Activated T-cell treated with anti-CD3 and anti-CD28 coated beads for 1 hour (primary cell): ENCODE measurements at places on chromosomes 1 and 21.

GRCh38 chr1:161177936-161178244, 583 bp upstream of the B4GALT3 start:
- DNase-seq, result no peak

DNA sequence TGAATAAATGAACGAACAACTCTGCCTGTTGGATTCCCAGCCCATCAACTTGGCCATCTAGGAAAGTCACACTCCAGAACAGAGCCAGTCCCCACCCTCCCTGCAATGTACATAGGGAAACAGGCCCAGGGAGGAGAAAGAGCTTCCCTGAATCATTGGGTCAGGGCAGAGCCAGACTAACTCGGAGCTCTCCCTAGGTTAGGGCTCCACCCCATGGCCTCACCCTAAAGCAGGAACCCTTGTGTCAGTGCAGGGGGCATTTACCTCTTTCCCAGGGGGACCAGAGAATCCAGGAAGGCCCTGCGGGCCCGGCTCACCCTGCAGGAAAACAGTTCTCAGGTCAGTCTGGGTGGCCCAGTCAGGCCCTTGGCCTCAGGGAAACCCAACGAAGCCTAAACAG, 11.6 kb downstream of the COL9A2 start:
- DNase-seq, result no peak

DNA sequence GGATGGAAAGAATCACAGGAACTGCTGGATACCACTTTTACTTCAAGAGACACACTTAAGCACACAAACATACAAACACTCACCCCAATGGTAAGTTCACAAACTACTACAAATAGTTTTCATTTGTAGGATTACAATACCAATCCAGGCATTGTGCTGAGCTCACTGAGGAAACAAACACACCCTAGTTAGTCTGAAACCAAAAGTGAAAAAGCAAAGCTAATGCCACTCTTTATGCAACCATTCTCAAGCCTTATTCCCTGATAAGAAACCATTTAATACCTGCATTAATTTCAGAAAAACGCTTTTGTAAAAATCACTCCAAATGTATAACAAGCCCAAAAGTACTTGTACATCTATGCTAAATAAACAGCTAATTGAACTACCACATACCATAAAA, 38.3 kb downstream of the RNF115 start:
- no peak for DNase-seq

- no peak for DNase-seq
Measured at GRCh38 chr1:61071205-61072130, 10.9 kb upstream of the NFIA start.

- no peak for DNase-seq
Measured at GRCh38 chr1:198165927-198166647, 9.3 kb downstream of the NEK7 start.

DNA sequence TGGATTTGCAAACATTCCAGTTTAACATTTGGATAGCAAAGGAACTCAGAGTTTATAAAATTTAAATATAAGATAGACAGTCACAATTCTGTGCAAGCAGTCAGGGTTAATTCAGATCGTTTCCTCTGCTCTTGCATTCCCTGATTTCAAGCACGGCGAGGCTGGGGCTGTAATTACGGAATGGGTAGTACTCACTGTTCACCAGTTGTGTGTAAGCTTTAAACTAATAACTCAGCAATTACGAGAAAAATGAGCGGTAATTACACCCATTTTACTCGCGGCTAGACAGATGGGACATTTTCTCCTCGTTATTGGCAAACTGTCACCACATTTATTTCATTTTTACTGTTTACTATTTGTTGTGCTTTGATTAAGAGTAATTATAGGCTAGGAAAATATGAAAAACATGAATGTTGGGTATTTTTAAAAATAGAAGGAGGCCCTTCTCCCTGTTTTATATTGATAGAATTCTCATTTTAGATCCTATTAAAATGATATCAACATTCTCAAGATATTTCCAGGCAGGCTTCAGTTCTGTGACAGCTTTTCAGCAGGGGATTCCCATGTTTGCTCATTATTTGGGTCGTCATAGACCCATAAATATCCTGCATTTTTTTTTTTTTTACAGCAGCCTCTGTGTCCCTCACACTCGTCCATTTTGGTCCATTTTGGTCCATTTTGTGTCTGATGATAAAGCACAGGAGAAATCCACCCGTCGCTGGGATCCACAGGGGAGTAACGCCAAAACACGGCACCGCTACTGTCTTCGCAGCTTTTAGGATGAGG, 208.3 kb downstream of the DSCAM start:
- no peak for DNase-seq

- DNase-seq, result no peak
Measured at GRCh38 chr1:193105821-193106177, 585 bp upstream of the GLRX2 start.

DNA sequence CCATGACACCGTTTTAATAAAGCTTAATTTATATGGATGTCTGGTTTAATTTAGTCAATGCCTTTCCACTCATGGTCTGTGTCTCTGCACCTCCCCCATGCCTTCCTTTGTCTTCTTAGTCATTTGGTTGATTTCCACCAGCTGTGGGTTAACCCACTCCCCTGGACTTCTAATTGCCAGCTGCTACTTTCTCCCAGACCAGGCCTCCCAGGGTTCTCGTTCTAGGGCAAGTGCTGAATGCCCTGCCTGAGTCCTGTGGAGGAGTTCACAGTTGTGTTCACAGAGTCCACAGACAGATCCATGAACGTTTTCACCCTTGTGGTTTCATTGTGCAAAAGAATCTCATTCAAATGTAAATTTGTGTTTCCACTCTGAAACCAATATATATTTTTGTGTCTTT, 243.4 kb downstream of the NUF2 start:
- DNase-seq, result no peak

DNA sequence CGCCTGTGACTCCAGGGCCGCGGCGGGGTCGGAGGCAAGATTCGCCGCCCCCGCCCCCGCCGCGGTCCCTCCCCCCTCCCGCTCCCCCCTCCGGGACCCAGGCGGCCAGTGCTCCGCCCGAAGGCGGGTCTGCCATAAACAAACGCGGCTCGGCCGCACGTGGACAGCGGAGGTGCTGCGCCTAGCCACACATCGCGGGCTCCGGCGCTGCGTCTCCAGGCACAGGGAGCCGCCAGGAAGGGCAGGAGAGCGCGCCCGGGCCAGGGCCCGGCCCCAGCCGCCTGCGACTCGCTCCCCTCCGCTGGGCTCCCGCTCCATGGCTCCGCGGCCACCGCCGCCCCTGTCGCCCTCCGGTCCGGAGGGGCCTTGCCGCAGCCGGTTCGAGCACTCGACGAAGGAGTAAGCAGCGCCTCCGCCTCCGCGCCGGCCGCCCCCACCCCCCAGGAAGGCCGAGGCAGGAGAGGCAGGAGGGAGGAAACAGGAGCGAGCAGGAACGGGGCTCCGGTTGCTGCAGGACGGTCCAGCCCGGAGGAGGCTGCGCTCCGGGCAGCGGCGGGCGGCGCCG, at the start of gene SIM2:
SIM2 (plus strand) TSS at position 135 of the 565 bp plus-strand sequence. CDS start 632 bp downstream, outside the sequence.
- no peak for DNase-seq

GRCh38 chr1:27539901-27540861, 50.2 kb upstream of the WASF2 start:
- DNase-seq, result no peak

- no peak for DNase-seq
Measured at GRCh38 chr1:212601524-212601923, 7.0 kb upstream of the ATF3 start.

DNA sequence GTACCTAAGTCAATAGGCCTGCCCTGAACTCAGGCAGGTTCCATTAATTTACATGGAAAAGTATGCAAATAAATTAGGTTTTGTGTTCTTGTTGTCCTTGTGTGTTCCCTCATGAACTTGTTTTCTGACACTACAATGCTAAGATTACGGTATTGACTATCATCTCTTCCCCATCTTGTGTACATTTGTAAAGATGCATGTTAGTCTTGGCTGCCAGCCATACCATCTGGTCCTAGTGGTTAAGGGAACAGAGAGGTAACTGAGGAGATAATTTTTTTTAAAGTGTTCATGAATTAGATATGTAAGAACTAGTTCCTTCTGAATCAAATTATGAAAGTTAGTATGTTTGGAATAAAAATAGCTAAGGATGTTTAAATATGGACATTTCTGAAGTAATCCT, 167.6 kb upstream of the ADAMTS5 start:
- no peak for DNase-seq

- DNase-seq, result no peak
Measured at GRCh38 chr1:67759692-67760029, 73.6 kb downstream of the GNG12 start.

DNA sequence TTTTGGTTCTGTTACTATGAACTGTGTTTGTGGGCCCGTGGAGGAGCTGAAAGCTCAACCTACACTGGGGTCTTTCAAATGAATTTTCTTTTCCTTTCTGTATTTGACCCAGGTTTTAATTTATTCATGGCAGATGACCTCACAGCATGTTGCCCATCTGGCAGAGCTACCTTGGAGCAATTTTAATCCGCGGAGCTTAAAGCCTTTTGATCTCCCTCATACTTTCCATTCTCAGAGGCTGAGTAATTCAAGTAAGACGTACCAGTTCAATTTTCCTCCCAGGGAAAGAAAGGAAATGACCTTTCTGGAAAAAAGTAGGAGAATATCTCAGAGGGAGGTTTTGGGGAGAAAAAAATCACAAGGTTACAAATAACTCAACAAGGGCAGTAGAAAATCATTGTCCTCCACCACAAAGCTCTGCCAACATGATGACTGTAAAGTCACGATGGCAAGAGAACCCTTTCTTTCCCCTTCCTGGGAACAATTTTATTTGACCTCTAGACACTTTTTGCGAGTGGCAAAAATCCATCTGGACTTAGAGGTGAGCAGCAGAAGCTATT, 21.6 kb upstream of the PCP4 start:
- no peak for DNase-seq

GRCh38 chr21:32819694-32820093, 48.1 kb upstream of the PAXBP1 start:
- DNase-seq, result no peak

GRCh38 chr21:33561373-33561772, 18.5 kb downstream of the SON start:
- no peak for DNase-seq

DNA sequence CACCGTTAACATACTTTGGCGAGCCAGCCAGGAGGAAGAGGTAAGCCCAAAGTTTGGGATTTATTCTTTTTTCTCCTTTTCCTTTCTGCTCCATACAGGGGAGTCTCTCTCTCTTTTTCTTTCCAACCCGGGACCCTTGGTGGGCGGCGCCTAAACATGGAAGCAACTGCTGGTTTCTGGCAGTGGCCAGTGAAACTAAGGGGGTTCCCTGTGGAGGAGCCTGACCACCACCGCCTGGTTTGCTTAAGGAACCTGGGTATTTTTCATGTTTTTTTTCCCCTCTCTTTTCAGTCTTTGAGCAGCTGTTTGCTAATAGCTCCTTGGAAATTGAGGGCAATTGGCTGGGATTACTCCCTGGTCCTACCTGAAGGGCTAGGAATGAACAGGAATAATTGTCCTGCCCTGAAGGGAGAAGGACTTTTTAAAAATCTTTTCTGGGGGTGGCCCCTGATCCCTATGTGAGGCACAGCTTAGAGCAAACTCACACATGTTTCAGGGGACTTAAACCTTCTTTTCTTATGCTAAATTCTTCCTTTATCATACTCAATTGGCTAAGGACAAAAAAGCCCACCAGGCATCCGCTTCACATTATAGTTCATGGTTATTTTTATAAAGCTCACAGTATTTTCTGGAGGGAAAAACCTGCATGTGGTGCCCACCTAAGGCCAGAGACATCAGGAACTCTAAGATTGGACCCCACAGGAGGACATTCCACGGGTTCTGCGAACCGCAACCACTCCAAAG, 61.3 kb upstream of the PLD5 start:
- DNase-seq, result no peak

- no peak for DNase-seq
Measured at GRCh38 chr1:168920456-168921094, 185.9 kb upstream of the ATP1B1 start.

DNA sequence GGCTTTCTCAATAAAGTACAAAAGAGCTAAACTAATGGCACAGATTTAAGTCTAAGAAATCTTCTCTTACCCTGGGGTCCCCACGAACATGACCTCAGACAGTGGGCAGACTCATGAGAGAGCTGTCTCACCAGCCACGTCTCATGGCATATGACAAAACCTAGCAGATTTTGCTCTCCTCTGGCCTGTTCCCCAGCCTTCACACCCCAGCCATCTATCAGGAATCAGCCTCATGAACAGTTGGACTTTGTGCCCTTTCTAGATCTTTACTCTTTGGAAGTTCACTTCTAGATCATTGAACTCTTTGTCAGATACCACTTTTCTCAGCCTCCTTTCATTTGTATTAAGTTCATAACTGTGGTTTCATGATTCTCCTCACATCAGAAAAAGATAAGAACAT, 14.2 kb upstream of the HSD3B1 start:
- no peak for DNase-seq

DNA sequence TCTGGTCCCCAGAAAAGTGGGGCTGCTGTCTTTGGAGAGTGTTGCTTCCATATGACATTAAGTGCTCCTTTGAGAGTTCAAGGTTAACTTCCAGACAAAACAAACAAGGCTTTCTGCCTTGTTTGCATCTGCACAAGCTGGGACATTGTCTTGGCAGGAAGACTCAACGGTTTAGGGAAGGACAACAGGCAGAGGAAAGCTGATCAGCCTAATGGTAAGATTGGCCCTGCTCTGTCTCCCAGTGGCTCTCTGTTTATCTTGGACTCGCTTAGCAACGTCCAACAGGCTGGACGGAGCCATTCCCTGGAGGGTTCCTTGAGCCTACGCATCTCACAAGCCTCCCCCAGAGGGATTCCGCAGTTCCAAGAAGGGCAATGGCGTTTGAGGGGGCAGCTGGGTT, 62.2 kb upstream of the SLC44A3 start:
- DNase-seq, result no peak

DNA sequence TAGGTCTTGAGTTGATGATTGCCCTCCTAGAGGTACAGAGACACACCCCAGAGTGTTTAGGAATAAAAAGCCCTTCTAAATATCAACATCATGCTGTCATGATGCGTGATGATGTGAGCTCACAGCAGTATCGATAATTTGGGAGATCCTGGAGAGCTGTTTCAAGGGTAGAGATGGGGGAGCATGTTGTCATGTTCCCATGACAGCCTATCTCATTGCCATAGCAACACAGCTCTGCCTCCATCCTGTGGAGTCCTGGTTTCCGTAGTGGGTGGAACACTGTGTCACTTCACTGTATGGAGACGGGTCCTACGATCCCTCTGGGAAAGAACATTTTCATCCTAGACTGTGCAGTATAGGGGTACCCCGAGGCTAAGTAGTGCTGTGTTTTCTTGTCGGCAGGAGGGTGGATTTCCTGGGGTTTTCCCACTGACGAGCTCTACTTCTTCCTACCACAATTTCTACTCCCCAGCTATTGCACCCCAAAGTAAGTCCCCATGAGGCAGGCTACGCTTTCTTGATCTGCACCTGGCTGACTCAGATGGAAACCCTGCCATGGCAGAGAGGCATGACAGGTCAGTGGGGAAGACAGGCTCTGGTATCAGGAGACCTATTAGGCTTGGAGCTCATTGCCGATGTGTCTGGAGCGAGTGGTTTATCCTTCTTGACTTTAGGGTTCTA, 7.2 kb downstream of the KISS1 start:
- no peak for DNase-seq

DNA sequence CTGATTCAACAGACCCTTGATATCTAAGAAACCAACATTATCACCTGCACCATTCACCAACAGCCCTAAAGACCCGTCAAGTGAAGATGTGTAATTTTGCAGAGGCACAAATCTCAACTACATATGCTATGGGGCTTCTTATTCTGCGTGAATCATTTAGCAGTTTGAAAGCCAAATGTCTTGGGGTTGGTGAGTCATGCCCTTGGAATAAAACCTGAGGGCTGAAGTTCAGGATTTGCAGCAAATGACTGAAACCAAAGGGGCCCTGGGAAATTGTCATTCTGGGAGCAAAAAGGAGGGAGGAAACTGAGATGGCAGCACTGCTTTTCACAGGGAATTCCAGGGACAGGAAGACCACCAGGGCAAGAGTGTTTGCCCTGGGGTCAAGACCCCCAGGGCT, 79.2 kb upstream of the TNR start:
- DNase-seq, result no peak
